ENCODE measurements at places on chromosomes 16 and 17.

DNA sequence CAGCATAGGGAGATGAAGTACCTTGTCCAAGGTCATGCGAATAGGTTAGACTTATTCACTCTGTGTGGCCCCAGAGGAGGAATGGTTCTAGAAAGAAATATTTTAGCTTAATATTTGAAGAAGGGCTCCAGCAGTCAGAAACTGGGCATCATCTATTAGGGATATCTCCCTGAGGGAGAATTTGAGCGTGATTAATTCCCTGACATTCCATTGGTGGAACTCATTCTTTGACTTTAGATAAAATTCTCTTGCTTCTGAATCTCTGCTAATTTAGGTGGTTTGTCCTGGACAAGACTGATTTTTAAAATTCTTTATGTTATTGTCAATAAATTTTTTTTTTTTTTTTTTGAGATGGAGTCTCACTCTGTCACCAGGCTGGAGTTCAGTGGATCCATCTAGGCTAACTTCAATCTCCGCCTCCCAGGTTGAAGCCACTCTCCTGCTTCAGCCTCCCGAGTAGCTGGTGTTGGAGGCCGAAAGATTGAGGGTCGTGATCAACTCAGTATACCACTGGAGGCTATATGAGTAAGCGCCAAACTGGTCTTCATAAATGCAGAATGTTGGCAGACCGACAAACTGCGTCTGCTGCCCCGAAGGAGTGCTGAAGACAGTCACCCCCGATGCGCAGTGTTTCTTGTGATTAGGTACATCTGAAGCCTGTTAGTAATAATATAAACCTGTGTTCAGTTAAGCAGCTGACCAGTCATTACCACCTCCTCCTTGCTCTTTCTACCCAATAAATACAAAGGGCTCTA is 267.9 kb upstream of the HSBP1 start:
- no peak for DNase-seq

- DNase-seq: no peak
These were observed 342.7 kb downstream of the PMP22 start for GRCh38 chr17:14922411-14922810.

DNA sequence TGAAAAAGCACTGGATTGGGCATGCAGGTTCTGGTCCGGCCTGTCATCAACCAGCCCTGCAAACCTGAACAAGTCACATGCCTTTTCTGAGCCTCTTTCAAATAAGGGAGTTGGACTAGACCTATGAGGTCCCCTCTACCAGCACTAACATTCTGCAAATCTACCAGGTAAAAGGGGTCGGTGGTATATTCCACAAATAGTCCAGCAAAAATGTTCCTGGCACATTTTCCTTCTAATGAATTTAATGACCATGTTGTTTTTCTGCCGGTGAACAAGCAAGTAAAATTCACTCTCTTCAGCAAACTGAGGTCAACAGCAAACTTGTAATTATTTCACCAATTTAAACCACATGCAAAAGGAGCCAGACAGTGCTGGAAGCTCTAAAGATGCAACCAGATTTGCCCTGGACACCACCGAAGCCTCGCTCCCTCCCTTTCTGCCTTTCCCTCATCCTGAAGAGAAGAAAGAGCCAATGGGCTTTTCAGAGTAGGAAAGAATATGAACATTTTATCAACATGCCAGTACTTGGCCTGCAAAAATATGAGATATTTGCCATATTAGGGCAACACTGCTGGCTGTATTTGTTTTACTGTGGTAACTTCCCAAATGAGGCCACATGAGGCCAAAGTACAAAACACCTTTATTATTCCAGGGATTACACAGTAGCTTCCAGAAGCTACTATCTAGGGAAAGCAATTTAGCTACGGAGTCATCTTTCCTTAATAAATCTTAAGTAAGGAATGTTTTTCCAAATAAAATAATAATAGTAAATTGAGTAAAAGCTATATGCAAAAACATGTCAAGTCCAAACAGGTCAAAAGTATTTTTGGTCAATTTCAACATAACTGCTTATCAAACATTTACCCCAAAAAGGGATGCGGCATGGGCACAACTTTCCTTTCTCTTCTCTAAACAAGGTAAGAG is 45.0 kb downstream of the USP31 start:
- no peak for DNase-seq

- no peak for DNase-seq
These were observed 23.5 kb downstream of the XPO6 start for GRCh38 chr16:28188085-28188916.

DNA sequence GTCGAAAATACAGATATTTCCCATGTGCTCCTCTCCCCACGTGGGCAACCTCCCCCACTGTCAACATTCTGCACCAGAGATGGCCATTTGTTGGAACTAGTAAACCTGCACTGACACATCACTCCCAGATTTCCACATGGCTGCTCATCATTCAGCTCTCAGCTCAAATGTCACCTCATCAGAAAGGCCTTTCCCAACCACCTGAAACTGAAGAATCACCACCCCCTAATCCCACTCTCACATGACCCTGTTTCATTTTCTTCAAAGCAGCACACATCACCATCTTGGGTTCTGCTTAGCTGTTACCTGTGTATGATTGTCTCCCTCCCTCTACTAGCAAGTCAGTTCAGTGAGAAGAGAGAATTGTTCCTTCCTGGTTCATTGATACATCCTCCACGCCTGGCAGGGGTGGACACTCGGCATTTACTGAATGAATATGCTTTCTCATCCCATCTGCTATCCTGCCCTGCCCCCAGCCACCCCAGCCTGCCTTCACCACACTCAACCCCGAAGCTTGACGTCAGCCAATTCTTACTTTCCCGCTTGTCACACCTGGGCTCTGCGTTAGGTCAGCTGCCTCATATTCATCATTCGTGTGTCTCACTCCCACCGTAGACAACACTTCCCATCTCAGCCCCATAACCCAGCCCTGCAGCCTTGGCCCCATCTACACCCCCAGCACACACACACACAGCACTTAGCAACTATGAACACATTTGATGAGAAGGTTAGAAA is 1.5 kb downstream of the C17orf114 start:
- no peak for DNase-seq

- no peak for DNase-seq
These were observed 162.8 kb downstream of the BCAS3 start for GRCh38 chr17:60840456-60840855.

- DNase-seq: no peak
These were observed 8.9 kb upstream of the DDX19A start for GRCh38 chr16:70337814-70338213.

- DNase-seq: no peak
These were observed 78.8 kb downstream of the CDRT15 start for GRCh38 chr17:14157822-14158221.

- no peak for DNase-seq
These were observed 14.1 kb downstream of the SLC7A6OS start for GRCh38 chr16:68296693-68297092.

- no peak for DNase-seq
These were observed 339.4 kb downstream of the FOXL1 start for GRCh38 chr16:86917471-86918365.

DNA sequence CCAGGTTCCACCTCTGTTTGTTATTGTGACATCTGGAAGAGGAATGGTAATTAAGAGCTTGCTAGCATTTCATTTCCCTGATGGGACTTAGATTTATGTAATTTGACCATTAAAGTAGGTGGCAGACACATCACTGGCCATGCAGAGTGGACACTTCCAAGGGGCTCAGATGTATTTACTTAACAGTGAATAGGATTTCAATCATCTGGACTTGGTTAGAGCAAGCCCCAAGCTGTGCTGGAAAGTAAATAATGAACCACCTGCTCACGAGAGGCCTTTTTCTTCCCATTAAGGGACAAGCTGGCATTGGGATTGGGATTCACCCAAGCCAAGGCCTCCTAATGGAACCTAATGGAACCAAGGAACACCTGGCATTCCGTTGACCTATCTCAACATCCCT is 395.3 kb downstream of the HS3ST4 start:
- no peak for DNase-seq

DNA sequence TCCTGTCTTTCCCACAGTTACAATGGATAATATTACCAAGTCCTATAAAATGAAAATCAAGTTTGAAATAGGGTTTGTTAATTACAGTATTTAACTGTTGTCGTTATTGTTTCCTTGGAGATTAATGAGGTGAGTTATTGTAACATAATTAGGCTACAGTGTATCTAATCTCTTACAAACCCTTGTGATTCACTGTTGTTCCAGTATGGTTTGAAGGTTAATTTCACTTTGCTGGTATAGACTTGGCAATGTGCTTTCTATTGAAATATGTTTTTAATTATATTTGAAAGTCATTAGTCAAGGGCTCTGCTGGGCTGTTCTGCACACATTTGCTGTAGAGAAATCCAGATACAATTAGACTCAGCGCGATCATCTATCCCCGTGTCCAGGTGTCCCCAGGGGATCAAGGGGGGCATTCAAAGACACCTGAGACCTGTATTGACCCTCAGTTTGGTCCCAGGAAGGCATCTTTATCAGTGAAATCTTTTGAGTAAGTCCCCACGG is 624.6 kb upstream of the EEF2KMT start:
- DNase-seq: no peak

DNA sequence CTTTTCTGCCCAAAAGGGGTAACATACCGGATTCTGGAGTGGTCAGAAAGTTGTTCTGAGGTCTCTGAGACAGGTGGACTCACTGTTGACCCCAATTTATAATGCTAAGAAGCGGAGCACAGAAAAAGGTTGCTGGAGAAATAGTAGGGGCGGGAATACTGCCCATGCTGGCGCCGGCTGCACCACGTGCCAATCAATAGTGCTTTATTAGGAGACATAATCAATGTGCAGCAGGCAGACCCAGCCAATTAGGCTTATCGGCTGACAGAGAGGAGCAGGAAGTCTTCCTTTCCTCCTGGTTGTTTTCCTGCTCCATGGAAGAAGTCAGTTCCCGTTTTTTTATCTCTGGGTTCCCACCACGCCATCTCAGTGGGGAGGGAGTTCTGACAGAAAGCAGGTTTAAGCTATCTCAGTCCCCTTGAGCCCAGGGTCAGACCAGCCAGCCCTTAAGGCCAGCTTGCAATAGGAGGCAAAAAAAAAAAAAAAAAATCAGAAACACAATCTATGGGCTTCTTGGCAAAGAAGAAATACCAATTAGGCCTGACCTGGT is 68.2 kb upstream of the IRX6 start:
- no peak for DNase-seq

- DNase-seq: no peak
These were observed 2.5 kb upstream of the LASP1 start for GRCh38 chr17:38867179-38867967.

- DNase-seq: no peak
These were observed 4.3 kb upstream of the ALDH3A1 start for GRCh38 chr17:19752216-19753050.

DNA sequence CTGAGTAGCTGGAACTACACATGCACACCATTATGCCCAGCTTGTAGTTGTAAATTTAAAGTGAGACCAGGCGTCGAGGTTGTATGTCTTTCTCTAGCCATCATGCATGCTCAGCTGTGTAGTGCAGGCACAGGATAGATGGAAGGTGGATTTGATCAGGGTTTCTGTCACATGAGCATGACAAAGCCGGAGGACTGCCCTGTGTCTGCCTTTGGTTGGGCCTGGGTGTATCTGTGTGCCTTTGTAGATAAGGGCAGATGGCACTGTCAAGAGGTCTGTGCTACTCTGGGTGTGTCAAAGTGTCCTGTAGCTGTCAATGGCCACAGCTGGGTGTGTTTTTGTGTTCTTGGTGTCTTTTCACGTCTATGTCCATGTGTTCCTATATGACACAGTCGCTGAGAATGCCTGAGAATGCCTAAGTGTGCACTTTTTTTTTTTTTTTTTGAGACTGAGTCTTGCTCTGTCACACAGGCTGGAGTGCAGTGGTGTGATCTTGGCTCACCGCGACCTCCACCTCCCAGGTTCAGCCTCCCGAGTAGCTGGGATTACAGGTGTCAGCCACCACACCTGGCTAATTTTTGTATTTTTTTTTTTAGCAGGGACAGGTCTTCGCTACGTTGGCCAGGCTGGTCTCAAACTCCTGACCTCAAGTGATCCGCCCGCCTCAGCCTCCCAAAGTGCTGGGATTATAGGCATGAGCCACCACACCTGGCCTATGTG is 4.1 kb upstream of the NAGS start:
- no peak for DNase-seq

DNA sequence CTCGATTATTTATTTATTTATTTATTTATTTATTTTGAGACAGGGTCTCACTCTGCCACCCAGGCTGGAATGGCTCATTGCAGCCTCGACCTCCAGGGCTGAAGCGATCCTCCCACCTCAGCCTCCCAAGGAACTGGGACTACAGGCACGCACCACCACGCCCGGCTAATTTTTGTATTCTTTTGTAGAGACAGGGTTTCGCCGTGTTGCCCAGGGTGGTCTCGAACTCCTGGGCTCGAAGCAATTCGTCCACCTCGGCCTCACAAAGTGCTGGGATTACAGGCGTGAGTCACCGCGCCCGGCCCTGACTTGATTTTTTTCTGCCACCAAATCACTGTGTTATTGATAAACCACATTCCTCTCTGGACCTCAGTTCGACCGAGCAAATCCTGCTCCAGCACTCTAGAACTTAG is 758 bp upstream of the RPL23A start:
- no peak for DNase-seq

GRCh38 chr17:73272906-73273218 is 11.2 kb upstream of the CPSF4L start:
- DNase-seq: no peak

- DNase-seq: no peak
These were observed 22.0 kb downstream of the PRCD start for GRCh38 chr17:76561799-76562268.

DNA sequence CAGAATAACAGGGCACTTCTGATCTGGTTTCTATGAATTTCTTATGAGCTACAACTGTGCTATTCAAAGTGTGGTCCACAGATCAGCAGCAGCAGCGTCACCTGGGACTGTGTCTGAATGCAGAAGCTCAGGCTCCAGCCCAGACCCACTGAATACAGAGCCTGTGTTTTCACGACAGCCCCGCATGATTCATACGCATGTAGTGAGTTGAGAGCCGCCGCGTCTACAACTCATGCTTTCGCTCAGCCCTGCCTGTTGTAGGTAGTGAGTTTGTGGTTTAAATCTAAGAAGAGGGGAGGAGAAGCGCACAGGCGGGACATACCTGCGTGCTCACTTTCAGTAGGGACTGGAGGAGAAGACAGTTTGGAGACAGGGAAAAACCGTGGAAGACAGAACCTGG is 28.5 kb upstream of the ELAC2 start:
- no peak for DNase-seq

DNA sequence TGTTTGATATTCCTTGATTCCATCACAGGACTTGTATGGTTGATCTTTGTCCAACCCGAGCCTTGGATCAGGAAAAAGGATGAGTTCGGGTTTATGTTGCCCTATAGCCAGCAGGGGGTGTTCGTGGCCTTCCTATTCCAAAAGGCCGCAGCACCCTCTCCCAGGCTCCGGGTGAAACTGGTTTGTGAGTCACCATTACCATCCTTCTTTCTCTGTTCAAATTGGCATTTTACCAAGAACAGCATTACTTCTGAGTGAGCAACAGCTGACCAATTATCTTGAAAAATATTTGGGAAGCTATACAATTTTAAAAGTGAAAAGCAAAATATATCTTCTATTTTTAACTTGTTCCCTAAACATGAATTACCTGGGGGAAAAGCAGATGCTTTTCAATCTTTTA is 24.3 kb upstream of the KRT20 start:
- DNase-seq: peak; percentile 51

- no peak for DNase-seq
These were observed 65.1 kb upstream of the MED9 start for GRCh38 chr17:17411692-17412091.

GRCh38 chr17:76485569-76485968 is 15.7 kb downstream of the RHBDF2 start:
- DNase-seq: no peak
